Activated T-cell treated with anti-CD3 and anti-CD28 coated beads for 4 hours (primary cell): ENCODE measurements at places on chromosomes 2 and 18.

GRCh38 chr18:26286008-26286407 is 59.8 kb downstream of the TAF4B start:
- no peak for DNase-seq

DNA sequence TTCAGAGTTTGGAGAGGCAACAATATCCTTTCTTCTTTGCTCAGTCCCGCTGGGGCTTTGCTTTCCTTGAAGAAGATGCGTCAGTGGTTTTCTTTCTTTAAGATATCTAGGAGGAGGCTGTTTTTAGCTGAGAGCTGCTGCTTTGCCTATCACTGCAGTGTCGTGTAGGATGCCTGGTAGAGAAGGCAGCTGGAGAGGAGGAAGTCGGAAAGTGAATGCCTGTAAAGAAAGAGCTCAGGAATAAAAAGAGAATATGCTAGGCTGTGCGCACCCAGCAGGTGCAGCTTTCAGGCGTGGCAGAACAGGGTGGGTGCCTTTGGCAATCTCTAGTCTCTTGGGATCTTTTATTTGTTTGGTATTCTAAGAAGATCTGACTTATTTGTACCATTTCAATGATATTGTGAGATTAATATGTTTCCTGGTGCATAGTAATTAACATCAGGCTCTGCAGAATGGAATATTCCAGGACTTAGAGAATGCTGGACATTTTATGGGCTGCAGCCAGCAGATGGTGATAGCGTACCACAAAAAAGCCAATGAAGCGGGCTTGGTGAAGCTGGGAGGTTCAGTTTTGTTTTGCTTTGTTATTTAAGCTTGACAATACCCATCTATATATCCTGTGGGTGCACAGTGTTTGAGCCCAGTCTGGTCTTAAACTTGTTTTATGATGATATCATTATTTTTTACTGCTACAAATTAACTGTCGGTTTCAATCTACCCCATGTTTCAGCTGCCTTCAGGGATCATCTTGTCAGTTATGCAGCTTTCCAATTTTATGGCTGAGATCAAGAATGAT is 34.9 kb downstream of the CAVIN2 start:
- DNase-seq: no peak

GRCh38 chr2:225033440-225034318 is 8.6 kb downstream of the DOCK10 start:
- DNase-seq: no peak

DNA sequence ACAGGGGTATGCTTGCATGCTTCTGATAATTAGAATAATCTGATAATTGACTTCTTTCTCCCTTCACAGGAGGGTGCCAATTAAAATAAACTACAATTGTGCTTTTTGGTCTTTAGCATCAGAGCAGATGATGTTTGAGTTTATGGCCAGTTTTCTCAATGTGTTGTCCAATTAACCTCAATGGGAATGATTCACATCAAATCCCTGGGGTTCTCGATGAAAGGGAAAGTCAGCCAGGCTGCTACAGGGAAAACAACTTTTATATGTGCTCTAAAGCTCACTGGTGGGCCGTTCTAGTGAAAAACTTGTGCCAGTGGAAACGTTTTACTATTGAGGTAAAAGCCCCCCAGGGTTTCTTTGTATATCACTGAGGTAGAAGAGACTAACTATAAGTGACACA is 887.3 kb upstream of the CRIM1 start:
- no peak for DNase-seq

GRCh38 chr2:232309592-232309991 is 69.0 kb upstream of the ALPP start:
- no peak for DNase-seq

DNA sequence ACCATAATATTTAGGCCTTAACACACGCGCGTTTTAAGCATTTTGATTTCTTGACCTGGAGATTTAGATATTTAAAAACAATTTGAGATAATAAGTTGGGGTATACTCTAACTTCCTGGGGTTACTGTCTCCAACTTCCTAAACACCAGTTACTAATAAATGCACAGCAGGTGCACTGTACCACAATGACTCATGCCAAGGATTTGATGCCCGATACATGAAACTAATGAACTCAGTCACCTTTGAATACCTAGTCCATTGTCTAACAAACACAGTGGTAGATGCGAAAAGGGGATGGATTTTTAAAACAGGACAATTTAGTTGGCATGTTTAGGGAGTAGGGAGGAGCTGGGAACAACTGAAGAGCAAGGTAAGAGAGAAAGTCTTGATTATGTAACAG is 21.2 kb downstream of the CABYR start:
- DNase-seq: no peak

DNA sequence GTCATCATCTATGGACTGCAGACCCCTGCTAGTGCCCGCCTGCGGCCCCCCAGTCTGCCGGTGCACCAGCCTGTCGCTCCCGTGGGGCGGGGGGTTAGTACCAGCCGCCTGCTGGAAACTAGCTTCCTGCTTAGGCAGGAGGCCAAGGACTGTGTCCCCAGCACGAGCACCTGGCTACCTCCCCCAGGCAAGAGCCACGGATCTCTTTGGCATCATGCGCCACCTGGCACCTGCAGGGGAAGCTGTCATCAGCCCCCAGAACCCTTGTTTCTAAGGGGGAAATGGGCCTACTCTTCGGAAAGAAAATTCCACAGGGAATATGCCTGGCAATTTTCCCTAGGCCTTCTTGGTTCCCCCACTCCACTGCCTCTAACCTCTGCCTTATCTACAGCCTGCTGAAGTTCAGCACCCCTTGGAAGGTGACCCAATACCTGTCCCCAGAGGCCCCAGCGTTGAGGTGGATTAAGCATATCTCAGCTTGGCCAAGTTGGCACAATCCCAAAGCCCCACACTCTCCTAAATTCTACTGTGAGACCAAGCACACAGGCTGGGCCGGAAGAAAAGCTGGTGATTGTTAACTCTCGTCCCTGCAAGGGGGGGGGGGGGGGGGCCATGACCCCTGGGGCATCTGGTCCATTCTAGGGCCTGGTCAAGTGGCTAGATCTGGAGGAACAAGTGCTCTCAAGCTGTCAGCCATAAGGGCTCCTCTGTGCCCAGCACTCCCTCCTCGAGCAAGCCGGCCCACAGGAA is 62.0 kb upstream of the POMC start:
- no peak for DNase-seq

DNA sequence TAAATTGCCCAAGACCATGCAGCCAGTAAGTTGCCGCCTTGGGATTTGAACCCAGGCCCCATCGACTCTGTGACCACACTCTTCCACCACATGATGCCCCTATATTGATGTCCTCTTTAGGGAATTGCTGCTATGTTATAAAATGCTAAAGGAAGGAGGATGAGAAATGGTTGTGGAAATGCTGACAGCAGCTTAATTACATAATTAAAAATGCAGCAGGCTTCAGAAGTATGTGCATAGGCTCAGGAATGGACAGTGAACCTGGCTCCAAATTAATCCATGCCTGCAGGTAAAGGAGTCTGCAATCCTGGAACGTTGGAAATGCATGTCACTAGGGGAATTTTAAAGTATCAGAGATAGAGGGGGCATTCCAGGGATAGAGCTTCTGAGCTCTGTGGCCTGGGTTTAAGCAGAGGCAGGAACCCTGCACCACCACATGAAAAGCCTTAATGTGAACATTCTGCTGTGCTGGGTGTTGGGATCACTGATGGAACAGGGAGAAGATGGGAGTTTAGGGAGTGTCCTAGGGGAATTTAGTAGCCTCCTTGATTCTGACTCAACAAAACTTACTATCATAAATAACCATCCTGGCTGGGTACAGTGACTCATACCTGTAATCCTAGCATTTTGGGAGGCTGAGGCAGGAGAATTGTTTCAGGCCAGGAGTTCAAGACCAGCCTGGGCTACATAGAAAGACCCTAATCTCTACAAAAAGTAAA is 76.1 kb upstream of the CCDC85A start:
- no peak for DNase-seq

DNA sequence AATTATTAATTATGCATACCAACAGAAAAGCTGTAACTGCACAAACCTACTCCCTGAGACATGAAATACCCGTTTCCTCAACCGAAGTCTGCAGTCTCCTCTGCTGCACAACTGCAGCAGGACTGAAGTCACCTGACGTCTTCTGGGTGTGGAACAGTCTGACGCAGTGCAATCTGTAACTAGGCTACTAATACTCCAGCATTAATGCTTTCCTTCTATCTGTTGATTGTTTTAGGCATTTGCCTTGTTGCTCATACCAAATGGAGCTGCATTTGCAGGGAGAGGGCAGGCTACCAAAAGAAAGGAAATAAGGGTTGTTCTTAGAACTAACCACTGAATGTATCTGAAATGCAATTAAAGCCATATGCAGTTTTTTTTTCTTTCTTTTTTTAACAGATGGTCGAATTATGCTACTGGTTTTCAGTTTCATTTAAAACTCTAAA is 40.1 kb downstream of the RTN4 start:
- DNase-seq: peak; percentile 10

GRCh38 chr2:68849579-68850030 is 21.6 kb downstream of the BMP10 start:
- no peak for DNase-seq

DNA sequence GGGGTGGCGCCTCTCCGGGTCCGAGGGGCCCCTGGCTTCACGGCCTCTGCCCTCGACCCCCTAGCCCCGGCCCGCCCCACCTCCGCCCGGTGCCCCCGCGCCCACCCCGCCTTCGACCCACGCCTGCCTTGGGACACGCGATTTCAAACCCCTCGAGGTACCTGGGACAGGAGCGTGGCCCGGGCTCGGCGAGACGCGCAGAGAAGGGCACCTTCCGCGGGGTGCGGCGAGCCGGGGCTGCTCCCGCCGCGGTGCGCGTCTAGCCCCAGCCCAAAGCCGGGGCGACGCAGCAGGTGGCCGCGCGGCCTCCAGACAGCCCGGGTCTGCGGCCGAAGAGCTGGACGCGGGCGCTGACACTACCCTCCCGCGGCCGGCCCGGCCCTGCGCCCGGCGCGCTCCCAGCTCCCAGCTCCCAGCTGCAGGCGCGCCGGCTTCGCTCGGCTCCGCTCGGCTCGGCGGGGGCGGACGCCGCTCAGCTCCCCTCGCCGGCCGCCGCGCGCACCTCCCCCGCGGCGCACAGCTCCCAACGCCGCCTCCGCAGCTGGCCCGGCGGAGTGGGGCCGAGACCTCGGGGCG is at the start of gene CRACDL:
CRACDL (minus strand) TSS at position 449 of the 576 bp plus-strand sequence. CDS start 89,425 bp downstream, outside the sequence.
- no peak for DNase-seq

DNA sequence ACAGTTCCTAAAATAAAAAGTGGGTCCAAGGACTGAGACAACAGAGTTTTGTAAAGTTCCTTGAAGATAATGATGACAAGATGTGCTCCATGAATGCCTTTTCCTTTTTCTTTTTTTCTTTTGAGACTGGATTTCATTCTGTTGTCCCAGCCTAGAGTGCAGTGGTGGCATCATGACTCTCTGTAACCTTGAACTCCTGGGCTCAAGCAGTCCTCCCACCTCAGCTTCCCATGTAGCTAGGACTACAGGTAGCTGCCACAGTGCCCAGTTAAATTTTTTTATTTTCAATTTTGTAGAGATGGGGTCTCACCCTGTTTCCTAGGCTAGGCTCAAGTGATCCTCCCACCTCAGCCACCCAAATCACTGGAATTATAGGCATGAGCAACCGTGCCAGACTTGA is 16.1 kb upstream of the TTC27 start:
- DNase-seq: no peak

GRCh38 chr18:75406491-75407445 is 20.7 kb downstream of the SMIM21 start:
- no peak for DNase-seq

DNA sequence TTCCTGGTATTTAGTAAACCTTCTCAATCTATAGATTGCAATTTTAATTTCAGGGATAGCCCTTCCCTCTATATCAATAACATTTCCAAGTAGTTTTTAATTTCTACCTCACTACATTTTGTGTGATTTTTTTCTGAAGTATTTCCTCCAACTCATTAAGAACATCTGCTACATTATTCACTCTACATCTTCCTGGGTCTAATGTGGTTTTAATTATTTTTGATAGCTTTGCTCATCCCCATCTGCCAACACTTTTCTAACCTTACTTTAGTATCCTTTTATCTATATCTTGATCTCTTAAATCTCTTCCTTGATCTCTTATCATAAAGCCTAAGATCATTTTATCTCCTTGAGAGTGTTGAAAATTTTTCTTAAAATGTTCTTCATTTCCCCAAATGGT is 278.3 kb upstream of the CYP26B1 start:
- no peak for DNase-seq

DNA sequence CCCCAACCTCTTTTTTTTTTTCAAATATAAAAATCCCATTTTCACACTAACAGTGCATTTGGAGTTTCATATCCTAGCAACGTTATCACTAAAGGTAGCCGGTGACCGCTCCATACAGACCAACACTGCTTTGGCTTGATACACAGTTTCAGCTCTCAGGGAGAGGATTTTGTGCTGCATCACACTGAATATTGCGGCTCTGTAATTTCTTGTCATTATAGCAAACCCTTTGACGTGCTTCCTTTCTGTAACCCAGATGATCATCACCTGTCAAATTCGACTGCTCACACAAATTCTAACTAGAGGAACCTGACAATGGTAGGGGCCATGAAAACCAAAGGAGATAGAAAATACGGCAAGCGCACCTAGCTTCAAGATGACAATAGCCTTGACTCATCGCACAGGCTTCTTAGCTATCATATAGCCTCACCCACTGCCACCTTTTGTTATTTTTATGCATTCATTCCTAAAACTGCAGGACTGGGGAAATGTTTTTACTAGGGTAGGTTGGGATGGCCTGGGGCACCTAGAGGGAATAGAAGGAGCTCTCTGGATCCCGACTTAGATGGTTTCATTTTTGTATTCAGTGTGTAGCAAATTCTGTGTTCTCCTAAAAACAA is 582.9 kb upstream of the PIK3C3 start:
- DNase-seq: no peak

GRCh38 chr2:236855866-236856847 is 229.5 kb upstream of the COPS8 start:
- no peak for DNase-seq

DNA sequence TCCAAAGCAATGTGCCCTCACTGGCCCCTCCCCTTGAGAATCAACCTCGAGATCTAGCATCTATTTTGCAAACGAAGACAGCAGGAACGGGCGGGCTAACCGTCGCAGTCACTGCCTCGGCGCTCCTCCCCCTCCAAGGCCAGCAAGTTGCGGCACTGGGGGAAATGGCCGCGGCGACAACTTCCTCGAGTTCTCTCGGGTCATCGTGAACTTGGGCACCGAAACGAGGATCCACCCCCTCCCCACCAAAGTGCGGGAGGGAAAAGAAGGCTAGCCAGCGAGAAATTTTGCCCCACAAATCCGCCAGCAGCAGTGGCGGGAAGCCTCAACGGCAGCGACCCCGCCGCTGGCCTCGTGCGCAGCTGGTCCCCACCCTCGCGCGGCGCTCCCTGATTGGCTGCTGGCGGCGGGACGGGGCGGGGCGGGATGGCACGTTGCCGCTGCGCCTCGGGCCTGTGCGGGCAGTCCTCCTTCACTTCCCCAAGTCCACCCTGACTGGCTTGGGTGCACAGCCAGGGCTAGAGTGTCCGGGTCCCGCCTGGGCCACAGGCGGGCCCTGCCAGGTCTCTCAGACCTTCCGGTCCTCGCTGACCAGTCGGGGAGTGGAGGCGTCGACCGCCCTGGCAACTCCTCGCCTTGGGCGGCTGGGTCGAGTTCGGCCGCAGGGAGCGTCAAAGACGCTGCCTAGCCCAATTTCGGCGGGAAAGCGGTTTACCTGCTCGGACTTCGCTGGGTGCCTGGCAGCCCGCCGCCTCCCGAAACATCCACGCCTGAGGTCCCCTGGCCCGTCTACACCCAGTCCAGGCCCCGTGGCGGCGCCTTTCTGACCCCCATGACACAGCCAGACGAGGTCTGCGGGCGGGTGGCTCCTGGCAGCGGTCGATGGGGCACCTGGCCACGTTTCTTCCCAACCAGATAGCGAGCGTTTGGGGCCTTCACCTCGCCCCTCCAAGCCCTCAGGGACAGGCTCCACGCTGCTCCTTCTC is at the start of gene BOLL:
BOLL (minus strand) TSS at position 364 of the 986 bp plus-strand sequence. CDS start 3,469 bp downstream, outside the sequence.
- DNase-seq: no peak

- DNase-seq: no peak
These were observed 45.7 kb downstream of the HDAC4 start for GRCh38 chr2:239355139-239355538.
